ENCODE measurements at places on chromosomes 11 and 22.
A peak's percentile ranks its signal among the peaks of the same experiment; 100 is the strongest.

DNA sequence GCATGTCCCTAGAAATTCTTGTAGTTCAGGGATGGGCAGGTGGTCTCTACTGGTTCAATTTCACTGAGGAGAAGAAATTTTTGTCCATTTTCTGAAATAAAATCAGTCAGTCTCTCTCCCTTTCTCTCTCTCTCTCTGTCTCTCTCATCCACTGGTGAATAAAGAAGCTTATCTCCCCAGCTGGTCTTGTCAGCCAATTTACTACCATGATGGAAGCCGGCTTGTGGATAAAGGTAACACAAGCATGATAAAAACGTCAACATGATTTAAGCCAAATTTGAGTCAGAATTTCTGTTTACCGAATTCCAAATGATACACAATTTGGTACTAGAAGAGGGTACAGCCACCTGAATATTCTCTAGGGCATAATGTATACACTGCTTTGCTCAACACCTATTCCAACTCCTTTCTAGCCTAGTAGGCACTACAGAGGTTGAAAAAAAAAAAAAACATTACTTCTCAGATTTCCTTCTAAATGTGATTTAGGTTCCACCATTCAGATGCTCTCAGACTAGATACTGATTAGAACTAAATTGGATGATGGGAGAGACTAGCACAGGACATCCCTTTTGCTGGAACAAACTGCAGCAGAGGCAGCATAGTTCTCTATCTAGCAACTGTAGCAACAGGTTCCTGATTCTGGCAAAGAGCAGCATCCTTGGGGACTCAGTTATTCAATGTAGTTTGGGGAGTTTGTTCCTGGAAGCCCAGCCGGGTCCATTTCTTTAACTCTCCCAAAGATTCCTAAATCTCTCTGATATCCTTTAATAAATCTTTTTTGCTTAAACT lies 18.8 kb downstream of the PAK1 start:
- DNase-seq: no peak

GRCh38 chr22:49235463-49236300 lies 592.0 kb downstream of the BRD1 start:
- DNase-seq: no peak

- DNase-seq: no peak
Measured at GRCh38 chr11:6268820-6269219, 9.2 kb downstream of the CCKBR start.

- no peak for DNase-seq
Measured at GRCh38 chr11:77966338-77966737, 28.1 kb downstream of the INTS4 start.

- no peak for DNase-seq
Measured at GRCh38 chr11:108592591-108593213, 866 bp downstream of the EXPH5 start.

GRCh38 chr11:8085011-8085645 lies 4.1 kb downstream of the TUB start:
- peak; percentile 73 for DNase-seq

- peak; percentile 18 for DNase-seq
Measured at GRCh38 chr11:101444164-101444563, 139.6 kb downstream of the TRPC6 start.

DNA sequence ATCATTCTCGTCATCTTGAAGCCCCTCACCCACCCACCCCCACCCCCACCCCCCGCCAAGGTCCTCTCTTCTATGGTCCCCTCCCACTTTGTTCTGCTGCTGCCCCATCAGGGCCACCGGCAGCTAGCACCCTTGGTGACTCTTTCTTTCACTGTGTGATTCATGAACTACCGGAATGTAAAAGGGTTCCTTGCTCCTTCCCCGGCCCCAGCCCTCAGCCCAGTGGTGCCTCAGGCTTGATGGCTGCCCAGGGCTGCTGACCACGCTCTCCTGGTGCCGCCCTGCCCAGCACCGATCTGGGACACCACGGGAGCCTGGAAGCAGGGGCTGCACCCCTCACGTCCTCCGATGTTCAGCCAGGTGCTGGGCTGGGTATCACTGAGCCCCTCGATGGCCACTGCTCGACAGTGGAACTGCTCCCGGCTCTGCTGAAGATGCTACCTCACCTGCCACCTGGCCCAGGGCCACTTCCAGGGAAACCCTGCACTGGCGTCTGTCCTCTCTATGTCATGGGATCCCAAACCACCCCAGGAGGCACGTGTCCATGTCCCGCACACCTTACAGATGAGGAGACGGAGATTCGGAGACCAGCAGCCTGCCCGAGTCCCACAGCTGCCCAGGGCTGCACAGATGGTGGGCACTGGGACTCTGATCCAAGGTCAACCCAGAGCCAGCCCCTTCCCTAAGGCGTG lies 39.7 kb downstream of the IGLL5 start:
- no peak for DNase-seq

- no peak for DNase-seq
Measured at GRCh38 chr22:44120314-44120704, 60.4 kb upstream of the PARVG start.

DNA sequence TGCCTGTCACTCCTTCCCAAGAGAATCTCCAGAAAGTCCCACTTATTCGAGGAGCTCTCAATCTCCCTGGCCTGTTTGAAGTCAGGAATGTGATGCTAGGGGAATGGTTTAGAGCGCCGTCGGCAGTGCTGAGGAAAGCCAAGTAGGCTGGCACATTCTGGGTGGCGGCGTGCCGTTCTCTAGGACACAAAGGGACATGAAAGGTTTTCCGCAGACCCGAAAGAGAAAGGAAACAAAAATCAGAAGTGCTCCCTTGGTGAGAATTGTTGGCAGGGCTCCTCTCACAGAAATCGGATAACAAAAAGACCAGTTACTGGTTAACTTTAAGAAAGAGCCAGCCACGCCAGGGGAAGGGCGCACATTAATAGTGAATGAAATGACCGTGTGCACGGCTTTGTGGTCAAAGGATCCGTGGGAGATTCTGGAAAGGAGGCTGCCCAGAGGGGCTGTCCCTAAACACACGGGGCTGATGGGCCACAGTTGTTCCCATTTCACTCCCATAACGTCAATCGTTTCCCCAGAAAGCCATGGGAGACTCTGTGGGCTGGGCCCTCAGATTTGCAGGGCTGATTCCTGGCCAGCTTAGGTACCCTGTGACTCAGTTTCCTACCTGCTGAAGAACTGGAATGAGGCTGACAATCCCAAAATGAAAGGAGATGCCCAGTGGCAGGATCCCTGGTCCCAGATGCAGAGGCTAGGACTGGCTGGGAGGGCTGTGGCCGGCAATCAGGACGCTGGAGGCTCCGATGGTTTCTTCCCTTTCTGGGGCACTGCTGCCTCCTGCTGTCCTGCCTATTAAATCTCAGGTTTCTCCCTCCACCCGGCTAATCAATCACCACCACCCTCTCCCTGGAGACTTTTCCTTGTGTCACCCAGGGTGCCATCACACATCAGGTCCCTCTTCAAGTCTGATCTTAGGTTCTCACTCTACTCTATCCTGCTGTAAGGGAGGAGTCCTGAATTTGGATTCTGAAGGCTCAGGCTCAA lies 82.3 kb downstream of the RCN1 start:
- DNase-seq: peak; percentile 78

All from myocyte (in vitro differentiated cells).